ENCODE measurements at places on chromosomes 13 and 19.

DNA sequence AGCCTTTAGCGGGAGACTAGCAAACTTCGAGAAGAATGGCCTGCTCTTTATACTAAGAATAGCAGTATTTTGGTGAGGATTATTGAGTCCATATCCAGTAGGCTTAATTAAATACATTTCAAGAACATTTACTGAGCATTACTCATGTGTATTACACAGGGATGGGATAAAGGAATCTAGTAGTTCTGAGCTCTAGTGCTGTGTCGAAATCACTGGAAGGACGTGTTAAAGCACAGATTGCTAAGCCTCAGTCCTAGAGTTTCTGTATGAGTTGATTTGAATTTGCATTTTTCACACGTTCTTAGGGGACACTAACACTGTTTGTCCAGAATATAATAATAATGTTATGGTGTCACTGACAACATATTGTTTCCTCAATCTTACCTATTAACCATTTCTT is 9.0 kb downstream of the ZNF302 start:
- no peak for DNase-seq

- DNase-seq: no peak
Measured at GRCh38 chr13:30156826-30157615, 150.3 kb downstream of the KATNAL1 start.

DNA sequence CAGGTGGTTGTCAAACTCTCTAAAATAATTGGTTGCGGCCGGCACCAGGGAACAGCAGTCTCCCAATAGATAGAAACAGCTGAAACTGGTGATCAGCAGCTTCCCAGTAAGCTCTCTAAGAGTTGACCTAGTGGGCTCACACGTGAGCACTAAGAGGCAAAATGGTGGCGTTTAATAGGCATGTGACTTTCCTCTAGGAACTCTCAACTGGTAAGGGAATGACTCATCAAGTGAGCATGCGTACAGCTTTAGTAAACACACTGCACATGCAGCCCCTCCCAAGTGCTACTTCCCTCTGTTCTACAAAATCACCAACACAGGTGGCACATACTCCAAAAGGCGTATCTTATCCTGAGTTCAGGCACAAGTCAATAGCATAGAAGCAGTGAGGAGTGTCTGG is 41.7 kb downstream of the TNFSF11 start:
- DNase-seq: no peak

DNA sequence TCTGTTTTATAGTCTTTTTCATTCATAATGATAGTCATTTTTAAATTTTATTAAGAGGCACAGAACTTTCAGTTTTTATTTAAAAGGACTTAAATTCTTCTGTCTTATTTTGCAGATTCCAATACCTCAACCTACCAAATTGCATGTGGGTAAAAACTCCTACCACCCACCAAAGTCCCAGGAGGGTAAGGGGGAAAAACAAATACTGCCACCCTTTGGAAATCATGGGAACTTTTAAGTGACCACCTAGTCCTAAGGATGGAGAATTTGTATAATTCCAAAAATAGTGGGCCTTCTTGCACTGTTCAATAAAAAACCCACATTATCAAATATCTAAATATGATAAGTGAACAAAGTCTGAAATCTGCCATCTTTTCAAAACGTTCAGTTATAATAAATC is 9.7 kb downstream of the SUPT20H start:
- DNase-seq: no peak

DNA sequence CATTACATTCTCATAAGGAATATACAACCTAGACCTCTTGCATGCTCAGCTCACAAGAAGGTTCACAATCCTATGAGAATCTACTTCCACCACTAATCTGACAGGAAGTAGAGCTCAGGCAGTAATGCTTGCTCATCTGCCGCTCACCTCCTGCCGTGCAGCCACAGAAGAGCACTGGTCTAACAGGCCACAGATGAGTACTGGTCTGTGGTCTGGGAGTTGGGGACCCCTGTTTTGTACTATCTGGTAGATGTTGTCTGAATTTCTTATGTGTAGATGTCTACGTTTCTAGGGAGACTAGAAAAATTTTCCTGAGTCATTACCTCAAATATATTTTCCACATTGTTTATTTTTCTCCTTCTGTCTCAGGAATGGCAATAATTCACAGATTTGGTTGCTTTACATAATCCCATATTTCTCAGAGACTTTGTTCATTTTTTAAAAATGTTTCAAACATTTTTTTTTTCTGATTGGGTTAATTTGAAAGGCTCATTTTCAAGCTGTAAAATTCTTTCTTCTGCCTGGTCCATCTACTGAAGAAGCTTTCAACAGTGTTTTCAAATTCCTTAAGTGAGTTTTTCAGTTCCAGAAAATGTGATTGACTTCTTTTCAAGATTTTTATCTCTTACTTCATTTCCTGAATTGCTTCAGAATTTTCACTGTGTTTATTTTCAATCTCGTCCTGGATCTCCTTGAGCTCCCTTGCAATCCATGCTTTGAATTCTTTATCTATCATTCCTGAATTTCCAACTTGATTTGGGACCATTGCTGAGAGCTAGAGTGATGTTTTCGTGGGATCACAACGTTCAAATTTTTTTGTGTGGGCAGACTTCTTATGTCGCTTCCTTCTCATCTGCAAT is 1322.2 kb downstream of the PCDH9 start:
- DNase-seq: no peak

DNA sequence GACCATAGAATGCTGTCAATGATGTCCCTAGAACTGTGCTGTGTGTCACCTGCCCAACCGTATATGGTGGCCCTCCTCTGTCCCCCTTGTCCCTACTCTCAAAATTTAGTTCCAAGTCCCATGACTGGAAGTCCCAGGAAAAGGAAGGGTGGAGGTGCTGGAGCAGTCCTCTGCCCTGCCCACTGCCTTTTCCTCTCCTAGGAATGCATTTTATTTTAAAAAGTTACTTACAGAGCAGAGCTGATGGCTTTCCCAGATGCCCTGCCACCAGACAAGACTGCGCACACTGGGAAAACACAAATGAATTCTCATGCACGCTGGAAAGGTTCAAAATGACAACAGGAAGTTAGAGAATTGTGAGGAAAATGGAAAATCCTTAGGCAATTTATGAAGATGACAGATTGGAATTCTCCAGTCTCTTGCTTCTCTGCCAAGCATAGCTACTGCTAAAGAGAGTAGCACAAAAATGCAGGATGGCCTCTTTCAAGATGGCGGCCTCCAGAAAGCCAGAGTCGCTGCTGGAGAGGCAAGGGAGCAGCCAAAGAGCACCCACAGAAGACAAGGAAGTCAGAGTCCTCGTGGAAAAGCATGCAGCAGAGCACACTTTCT is 117.1 kb upstream of the TSC22D1 start:
- no peak for DNase-seq
